Liver (tissue), 10 donors: ENCODE measurements at places on chromosomes 5 and 9. TPM values are rescaled to one million over a fixed set of nuclear protein-coding genes. Genes with fewer than 3 reads are reported as not detected.

Gene TMEM232
- total RNA-seq, result 2.5 TPM

Gene HACD4
- total RNA-seq, result 2.2 TPM

Gene PSMD5
- total RNA-seq, result 19.1 TPM

Gene FAM78A
- 2.1 TPM for total RNA-seq

Gene CLIC3
- 0.33 TPM for total RNA-seq

Gene LTC4S
- total RNA-seq, result 1.8 TPM

Gene MEIKIN
- 0.42 TPM for total RNA-seq

Gene TYRP1
- 0.17 TPM for total RNA-seq

Gene CCL27
- total RNA-seq, result not detected

Gene LMBRD2
- total RNA-seq, result 20.5 TPM

Gene HAVCR1
- 0.17 TPM for total RNA-seq

Gene PDZD2
- 0.42 TPM for total RNA-seq

Gene SMIM33
- not detected for total RNA-seq

Gene DNAJB5
- total RNA-seq, result 1.4 TPM

Gene FSTL4
- not detected for total RNA-seq
